ENCODE measurements at places on chromosomes 1 and 21.

- no peak for DNase-seq
Observed at GRCh38 chr1:160358073-160358472, 8.8 kb upstream of the NHLH1 start.

DNA sequence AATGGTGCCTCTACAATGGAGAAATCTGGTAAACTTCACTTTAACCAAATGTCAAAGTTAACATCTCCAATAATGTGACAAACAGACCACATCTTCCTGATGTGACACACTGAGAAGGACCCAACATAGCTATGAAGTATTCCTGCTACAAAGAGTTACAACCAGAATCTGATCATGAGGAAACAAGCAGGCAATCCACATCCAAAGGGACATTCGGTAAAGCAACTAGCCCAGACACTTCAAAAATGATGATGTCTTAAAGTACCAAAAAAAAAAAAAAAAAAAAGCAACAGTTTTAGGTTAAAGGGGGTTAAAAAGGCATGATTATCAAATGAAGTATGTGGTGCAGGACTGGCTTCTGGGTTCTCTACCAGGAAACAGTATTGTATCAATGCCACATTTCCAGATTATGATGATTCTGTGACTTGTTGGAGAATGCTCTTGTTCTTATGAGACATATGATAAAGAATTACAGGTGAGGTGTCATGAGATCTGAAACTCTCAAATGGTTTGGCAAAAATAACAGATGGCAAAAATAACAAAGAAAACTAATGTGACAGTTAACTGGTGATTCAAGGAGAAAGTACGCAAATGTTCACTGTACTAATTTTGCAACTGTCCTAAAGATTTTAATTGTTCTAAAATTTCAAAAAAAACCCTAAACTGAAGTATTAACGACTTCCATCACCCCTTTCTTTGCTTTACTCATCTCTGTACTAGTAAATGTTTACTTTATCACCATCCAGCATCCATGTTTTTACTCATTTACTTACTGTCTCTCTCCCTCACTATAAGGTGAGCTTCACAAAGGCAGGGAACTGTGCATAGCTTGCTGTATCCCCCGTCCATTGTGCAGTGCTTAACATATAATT, 2.8 kb downstream of the CD58 start:
- no peak for DNase-seq

DNA sequence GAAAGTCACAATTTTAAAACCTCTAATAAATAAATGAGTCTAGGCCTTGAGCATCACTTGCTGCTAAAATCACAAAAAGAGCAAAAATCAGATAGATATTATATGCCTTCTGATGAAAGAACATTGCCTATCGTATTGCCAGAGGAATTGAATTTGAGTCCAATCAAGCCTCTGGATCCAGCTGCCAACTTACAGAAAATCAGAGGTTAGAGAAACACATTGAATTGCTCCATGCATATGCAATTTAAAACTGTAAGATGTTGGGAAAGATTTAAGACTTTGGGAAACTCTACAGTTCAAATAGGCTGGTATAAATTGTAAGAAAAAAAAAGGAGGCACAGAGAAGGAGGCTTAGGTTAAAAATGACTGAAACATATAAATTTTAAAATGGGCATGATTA, 93.5 kb downstream of the TM2D1 start:
- DNase-seq, result no peak

DNA sequence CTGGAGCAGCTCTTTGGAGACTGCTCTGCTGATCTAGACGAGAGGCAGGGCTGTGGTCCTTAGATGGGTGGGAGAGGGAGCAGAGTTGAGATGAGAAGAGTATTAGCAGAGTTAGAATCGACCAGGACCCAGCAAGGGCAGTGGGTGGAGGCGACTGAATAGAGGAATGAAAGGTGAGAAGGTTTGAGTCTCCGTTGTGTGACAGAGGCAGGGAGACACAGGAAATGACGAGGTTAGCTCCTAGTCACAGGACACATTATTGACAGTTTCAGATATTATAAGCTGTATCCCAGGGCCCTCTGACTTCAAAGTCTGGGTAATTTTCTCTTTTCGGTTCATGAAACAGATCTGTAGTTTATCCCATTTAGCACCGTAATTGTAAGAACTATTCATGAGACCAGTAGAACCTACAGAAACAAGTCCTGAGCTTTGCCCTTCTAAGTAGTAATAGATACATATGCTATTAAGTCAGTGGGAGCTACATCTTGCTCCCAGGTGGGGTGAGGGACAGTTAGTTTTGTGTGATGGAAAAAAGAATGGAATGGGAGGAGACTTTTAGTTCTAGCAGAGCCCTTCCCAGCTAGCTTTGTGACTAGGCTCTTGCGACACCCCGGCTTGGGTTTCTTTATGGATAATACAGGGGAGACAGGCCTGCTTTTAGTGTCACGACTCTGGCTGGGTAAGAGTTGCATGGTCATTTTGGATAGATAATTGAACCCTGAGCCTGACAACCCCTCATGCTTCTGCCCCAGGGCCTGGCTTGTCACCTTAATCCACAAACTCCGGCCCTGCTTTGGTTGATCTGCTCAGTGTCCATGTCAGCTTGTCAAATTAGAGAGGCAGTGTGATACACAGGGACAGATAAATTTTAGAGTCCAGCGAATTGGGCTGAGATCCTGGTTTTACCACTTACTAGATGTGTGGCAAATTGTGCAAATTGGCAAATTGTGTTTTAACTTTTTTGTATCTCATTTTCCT, 70.2 kb downstream of the UCK2 start:
- DNase-seq, result no peak

DNA sequence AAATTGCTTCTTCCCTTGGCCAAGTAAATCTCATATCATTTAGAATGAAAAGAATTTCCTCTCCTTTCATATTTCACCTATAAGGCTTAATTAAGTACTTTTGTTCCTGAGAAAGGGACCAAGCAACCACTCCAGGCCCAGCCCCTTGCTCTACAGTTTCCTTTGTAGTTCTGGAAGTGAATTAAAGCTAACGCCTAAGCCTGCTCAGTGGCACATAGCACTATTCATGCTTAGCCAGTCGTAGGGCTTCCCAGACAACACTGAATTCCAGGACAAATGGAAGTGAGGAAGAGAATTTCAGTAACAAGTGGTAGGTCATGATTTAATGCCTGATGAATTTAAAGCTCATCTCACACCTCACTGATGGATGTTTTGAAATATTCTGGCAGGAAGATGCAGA, 73.3 kb downstream of the RPAP2 start:
- no peak for DNase-seq

- DNase-seq, result no peak
Observed at GRCh38 chr1:15952317-15953258, 23.3 kb downstream of the ZBTB17 start.

- no peak for DNase-seq
Observed at GRCh38 chr1:88897070-88897730, 5.8 kb upstream of the GTF2B start.

DNA sequence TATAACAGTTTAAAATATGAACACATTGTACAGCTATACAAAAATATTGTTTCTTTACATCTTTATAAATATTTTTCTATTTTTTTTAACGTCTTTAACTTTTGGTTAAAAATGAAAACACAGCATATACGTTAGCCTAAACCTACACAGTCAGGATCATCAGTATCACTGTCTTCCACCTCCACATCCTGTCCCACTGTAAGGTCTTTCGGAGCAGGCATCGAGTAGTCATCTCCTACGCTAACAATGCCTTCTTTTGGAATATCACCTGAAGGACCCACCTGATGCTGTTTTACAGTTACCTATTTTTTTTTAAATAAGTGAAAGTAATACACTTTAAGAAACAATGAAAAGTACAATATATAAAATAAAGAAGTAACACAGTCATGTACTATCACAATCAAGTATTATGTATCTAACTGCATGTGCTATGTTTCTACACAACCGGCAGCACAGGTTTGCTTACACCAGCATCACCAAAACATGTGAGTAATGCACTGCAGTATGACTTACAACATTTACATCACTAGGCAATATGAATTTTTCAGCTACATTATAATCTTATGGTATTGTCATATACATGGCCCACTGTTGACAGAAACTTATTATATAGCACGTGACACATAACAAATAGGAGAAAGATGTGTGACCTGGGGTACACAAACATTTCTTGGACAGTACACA, 254.4 kb downstream of the AKT3 start:
- DNase-seq, result no peak

DNA sequence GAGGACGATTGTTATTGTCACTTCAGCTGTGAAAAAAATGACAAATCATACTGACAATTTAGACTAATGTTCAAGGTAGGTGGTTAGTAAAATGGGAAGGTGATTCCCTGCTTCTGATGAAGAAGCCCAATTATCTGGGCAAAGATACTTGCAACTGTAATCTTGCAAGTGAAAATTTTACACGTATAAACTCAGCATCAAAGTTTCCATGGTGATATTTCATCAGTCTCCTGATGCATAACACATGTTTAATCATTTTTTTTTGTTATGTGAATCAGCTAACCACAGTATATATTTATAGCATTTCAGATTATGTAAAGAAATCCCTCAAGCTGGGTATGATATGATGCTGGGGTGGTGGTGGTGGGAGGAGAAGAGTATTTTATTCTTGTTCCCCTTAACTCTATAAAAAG, 16.4 kb upstream of the KCNK1 start:
- DNase-seq, result no peak

- DNase-seq, result no peak
Observed at GRCh38 chr1:205986292-205986691, 16.9 kb downstream of the RAB7B start.

- no peak for DNase-seq
Observed at GRCh38 chr1:167548059-167548932, 5.3 kb downstream of the CREG1 start.

DNA sequence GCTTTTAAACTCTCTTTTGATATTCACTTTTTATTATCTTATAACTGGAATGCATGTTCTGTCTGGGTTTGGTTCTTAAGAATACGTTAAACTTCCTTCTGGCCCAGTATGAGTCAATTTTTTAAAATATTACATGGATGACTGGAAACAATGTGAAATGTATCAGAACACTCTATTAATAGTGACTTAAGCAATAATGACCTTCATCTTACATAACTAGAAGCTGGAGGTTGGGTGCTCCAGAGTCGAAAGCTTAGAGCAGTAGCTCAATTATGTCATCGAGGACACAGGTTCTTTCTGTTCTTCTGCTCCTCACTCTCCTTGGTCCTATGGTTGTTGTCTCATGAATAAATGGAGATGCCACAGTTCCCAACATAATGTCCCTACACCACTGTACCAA, 91.6 kb upstream of the FOXD3 start:
- no peak for DNase-seq

- peak; percentile 73 for DNase-seq
Observed at GRCh38 chr1:207885129-207886032, 25.5 kb downstream of the CD34 start.

- no peak for DNase-seq
Observed at GRCh38 chr1:239792157-239792556, 299.5 kb upstream of the FMN2 start.

DNA sequence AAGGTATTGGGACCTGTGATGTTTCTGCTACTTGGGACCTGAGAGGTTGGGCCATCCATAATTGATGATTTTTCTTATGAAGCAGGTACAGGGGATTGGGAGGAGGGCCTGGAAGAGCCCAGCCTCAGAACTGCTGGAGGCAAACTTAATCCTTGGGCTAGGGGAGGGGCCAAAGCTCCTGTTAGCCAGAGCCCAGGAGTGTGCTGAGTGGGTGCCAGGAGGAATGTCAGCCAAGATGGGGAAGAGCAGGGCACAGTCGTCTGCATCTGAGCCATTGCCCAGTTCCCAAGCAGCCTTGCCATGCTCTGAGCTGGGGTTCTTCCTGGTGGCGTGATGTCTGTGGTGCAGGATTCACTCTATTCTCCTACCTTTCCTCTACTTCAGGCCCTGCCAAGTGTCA, 5.8 kb downstream of the MAPKAPK2 start:
- no peak for DNase-seq

- DNase-seq, result no peak
Observed at GRCh38 chr1:112462953-112463279, 45.8 kb upstream of the WNT2B start.

GRCh38 chr1:227890451-227891222, 57.1 kb downstream of the WNT9A start:
- DNase-seq, result no peak

- no peak for DNase-seq
Observed at GRCh38 chr1:180231936-180232335, 1.9 kb downstream of the LHX4 start.

DNA sequence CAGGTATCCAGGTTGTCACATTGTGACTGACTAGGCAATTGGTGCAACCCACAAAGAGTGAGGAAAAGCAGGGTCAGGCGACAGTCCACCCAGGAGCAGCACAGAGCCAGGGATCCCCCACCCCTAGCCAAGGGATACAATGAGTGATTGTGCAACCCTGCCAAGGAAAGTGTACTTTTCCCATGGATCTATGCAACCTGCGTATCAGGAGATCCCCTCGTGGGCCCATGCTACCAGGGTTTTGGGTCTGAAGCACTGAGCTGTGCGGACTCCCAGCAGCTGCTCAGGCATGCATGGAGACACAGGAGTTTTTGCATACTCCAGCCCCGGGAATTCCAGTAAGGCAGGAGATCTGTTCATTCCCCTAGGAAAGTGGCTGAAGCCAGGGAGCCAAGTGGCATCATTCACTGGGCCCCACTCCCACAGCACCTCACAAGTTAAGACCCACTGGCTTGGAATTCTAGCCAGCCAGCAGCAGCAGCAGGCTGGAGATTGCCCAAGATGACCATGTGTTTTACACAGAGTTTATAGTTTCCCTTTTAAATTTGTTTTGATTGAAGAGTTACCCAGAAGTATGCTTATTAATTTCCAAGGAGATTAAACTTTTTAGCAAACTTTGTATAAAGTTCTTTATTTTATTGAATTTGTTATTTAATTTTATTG, 136.0 kb downstream of the LTN1 start:
- DNase-seq, result no peak

- DNase-seq, result no peak
Observed at GRCh38 chr1:61101536-61101935, 19.2 kb downstream of the NFIA start.

DNA sequence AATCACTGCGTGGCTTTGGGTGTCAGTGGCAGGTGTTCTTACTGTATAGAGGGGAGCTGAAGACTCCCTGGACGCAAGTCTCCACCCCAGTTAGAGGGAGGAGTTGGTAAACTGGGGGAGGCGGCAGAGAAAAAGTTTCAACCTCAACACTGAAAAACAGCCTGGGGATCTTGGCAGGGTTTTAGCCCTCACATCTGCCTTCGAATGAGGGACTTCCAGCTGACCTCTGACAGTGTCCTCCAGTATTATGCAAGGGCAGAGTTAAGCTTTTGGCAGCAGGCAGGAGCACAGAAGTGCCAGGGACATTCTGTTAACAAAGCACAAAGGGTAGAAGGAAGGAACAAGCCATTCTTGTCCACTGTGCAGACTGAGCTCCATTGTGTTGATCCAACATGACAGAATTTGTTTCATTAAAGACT, 41.2 kb upstream of the RAB4A start:
- no peak for DNase-seq

DNA sequence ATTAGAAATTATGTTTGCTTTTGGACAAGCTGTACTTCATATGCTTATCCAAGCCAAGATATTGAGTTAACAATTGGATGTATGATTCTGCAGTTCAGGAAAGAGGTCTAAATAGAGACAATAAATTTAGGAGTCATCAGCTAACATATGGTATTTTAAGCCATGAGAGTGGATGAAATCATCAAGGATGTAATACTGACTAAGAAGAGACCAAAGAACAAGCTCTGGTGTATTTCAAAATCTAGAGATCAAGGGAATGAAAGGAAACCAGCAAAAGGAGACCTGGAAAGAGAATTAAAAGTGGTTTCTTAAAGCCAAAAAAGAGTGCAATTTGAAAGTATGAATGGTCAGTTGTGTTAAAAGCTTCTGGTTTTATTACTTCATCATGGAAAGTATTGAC, 183.6 kb upstream of the BEND5 start:
- no peak for DNase-seq

All from NCI-H2107 (cell line).